ENCODE measurements at places on chromosomes 12 and 14. TPM values are rescaled to one million over a fixed set of nuclear protein-coding genes. Genes with fewer than 3 reads are reported as not detected.

DNA sequence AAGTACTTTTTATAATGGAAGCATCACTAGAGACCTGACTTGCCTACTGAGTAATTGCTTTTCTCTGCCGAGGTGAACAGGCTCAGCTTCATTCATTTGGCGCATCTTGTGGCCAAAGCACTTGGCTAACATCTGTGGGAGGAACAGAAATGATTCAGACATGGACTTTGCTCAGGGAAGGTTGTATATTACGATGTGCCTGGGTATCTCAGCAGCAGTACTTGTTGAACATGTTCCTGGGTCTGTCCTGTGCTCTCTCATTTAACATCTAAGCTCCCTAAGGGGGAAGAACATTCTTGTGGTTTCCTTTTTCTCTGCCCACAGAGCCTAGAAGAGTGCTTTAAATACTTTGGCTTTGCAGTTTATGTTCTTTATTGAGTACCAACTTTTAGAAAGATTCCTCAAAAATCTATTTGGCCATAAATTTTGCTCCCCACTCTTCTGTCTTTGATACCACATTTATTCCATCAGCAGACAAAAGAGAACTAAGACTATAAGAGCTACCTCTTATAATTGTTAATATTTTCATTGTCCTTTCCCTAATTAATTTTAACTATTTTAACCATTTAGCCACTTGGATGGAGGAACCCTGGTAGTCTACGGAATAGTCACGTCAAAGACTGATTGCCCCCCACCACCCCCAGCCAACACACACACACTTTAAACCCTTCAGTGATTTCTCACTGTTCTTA is 101.2 kb upstream of the EGLN3 start:
- peak; percentile 78 for DNase-seq

DNA sequence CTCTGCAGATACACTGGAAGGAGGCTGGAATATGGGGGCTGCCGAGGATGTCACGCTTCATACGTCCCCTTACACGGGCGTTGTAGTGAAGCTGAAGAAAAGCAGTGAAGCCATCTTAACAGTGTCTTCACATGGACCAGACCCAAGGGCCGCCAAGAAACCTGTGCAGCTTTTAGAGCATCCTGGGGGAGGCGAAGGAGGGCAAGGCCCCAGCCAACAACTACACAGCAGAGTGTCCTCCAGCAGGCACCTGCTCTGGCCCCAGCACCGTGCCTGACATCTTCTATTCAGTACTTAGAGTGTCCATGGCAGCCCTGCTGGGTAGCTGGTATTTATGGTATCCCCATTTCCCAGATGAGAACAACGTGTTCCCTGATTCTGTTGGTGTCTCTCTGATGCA is 48.9 kb upstream of the RIN3 start:
- DNase-seq, result no peak

DNA sequence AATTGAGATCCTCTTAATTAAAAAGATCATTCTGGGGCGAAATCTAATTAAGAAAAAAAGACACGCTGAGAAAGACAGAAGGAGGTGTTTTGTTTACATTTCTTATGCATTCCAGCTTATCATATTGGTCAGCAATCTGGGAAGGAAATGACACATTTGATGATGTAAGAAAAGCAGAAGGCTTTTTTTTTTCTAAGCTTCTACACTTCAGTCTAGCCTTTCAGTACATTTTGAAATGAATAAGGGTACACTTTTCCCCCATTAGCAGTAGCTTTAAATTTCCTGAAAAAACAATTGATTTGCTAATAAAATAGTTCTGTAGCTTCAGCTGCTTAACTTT is 5.9 kb upstream of the GSC start:
- no peak for DNase-seq

DNA sequence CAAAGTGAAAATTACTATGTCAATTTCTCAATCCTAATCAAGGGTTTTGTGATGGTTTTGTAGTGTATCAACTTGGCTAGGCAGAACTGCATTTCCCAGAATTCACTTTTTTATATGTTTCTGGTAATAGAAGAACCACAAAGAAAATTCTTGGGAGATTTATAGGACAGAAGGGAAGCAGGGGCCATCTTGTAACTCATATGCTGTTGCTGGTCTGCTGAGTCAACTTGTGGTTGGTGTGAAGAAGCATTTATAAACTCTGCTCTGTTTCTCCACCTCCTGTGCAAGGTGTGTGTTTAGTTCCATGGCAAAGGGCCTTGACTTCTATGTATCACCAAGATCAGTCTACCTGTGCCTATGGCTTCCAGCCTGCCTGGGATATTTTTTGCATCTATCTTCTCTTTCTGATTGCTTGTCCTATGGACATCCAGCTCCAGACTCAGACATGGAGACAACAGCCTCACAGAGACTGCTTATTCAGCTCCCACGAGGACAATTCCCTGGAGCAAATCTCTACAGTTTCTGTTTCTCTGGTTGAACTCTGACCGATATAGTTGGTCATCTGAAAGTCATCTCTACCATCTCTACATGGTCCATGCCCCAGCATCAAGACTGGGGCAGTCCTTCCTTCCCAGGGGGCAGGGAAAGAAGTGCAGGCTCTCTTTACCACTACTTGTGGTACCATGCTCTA is 364.3 kb upstream of the DDHD1 start:
- DNase-seq, result no peak

The LEMD3 gene
- total RNA-seq, result 19.8 TPM

The KRT8 gene
- total RNA-seq, result 0.16 TPM

GRCh38 chr12:114302117-114302516 is 103.8 kb downstream of the TBX5 start:
- DNase-seq, result no peak

The RASSF3 gene
- 32.0 TPM for total RNA-seq

The SCN8A gene
- 13.7 TPM for total RNA-seq

The SLC25A47 gene
- not detected for total RNA-seq

DNA sequence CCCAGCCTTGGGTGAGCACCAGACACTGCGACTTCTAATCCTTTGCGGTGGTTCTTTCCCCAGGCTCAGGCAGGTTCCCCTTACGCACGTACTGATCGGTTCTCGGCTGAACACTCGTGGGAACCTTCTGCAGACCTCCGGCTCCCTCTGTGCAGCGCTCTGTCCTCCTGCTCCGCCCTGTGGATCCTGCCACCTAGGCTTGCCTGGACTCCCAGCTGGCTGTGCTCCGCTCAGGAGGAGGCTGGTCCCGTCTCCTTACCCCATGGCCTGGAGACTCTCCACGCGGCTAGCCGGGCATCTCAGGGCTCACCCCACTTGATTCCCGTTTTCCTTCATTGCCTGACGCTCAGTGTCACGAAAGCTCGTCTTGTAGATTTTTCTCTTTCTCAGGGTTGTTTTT is 34.7 kb downstream of the TNFAIP2 start:
- no peak for DNase-seq

- no peak for DNase-seq
Measured at GRCh38 chr12:132020292-132020691, 70.5 kb downstream of the EP400 start.

GRCh38 chr14:48373981-48374380 is 698.6 kb upstream of the MDGA2 start:
- DNase-seq, result no peak

The LRRIQ1 gene
- 0.10 TPM for total RNA-seq

The ASB2 gene
- total RNA-seq, result 8.9 TPM

GRCh38 chr12:109445191-109445609 is 31.9 kb downstream of the KCTD10 start:
- DNase-seq, result peak; percentile 28

DNA sequence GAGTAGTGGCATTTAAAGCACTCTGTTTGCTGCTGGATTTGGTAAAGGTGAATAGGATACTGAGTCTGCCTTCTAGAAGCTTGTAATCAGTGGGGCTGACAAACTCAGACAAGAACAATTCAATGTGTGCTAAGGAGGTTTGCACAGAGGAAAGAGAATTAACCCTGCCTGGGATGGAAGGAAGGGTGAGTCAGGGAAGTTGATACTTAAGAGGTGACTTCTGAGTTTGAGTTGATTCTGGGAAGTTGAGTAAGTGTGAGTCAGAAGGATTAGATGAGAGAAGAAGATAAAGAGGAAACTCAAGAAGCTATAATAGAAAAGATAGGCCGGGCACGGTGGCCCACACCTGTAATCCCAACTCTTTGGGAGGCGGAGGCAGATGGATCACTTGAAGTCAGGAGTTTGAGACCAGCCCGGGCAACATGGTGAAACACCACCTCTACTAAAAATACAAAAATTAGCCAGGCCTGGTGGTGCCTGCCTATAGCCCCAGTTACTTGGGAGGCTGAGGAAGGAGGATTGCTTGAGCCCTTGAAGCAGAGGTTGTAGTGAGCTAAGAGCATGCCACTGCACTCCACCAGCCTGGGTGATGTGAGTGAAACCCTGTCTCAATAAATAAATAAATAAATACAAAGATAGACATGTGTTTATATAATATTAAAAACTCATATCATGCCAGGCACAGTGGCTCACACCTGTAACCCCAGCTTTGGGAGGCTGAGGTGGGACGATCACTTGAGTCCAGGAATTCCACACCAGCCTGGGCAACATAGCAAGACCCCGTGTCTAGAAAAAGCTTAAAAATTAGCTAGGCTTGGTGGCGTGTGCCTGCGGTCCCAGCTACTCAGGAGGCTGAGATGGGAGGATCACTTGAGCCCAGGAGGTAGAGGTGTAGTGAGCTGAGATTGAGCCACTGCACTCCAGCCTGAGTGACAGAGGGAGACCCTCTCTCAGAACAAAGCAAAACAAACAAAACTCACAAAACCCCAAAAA is 126.8 kb upstream of the CPM start:
- no peak for DNase-seq
